ENCODE measurements at places on chromosomes 6 and 20. TPM values are rescaled to one million over a fixed set of nuclear protein-coding genes. Genes with fewer than 3 reads are reported as not detected.

DNA sequence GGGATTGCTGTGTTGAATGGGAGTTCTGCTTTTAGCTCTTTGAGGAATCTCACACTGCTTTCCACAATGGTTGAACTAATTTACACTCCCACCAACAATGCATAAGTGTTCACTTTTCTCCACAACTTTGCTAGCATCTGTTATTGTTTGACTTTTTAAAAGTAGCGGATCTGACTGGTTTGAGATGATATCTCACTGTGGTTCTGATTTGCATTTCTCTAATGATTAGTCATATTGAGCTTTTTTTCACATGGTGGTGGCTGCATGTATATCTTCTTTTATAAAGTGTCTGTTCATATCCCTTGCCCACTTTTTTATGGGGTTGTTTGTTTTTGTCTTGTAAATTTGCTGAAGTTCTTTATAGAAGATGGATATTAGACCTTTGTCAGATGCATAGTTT lies 588.3 kb upstream of the ADGRB3 start:
- DNase-seq = no peak

GRCh38 chr6:40948570-40948969 lies 90.5 kb downstream of the UNC5CL start:
- DNase-seq = no peak

Gene C6orf120
- 24.4 TPM for total RNA-seq

DNA sequence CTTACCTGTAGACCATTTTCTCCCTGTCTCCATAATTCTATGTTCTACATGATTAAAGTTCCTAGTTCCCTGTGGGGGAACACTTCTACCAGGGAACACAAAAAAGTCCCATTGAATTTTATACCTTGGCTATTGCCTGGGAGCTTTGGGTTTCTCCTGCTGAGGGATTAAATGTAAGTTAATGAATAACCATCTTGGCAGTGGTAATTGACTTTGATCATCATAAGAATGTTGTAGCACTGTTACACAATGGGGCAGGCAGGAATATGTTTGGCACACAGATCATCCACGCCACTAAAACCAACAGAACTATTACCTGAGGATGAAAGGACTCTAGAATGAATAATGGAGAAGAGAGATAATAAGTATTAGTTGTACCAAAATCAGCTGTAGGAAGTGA lies 1106.2 kb upstream of the GJE1 start:
- no peak for DNase-seq

Measured in dermis microvascular lymphatic vessel endothelial cell (primary cell).